ENCODE measurements at places on chromosomes 2 and 18. TPM values are rescaled to one million over a fixed set of nuclear protein-coding genes. Genes with fewer than 3 reads are reported as not detected.

RIT2 gene
- total RNA-seq = not detected

CDH19 gene
- total RNA-seq = not detected

GRCh38 chr2:100188326-100188725, 45.9 kb upstream of the AFF3 start:
- DNase-seq = no peak

DNA sequence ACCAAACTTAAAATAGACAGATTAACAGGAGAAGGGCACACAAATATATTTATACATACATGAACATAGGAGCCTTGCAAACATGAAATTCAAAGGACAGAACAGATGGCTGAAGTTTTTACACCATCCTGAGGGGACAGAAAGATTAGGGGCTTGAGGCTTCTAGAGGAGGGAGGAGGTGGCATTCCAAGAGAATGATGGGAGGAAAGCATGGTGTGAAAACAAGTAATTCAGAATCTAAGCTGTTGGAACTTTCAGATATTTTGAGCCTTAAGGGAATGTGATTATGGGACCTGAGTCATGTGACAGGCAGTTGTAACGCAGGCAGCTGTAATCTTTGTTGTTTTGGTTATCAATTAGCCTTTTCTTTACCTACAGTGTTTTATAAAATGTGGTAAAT, 225.2 kb upstream of the SPOPL start:
- no peak for DNase-seq

DNA sequence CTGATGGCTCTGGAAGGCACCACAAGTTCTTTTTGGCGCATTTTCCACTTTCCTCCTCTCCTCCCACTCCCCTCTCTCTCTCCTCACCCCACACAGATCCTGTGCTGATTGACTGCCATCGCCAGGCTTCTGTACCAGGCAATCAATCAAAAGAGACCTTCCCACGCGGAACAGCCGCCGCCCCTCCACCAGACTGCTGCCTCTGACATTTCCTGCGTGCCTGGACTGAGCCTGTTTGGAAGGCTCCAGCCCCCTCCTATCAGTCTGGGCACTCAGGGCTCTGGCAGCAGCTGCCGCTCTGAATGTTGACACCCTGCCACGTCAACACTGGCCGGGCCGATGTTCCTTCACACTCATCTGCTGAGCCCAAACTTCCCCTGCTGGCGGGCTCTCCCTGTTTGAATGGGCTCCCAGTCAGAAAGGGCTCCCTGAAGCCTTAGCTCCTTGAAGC, 467.7 kb downstream of the EPHA4 start:
- DNase-seq = peak; percentile 83

RGPD8 gene
- total RNA-seq = 4.1 TPM

UGT1A8 gene
- not detected for total RNA-seq

- peak; percentile 32 for DNase-seq
These were observed 141.8 kb downstream of the GRB14 start for GRCh38 chr2:164479460-164479859.

DES gene
- total RNA-seq = 863 TPM

CDK15 gene
- total RNA-seq = 45.2 TPM

DNA sequence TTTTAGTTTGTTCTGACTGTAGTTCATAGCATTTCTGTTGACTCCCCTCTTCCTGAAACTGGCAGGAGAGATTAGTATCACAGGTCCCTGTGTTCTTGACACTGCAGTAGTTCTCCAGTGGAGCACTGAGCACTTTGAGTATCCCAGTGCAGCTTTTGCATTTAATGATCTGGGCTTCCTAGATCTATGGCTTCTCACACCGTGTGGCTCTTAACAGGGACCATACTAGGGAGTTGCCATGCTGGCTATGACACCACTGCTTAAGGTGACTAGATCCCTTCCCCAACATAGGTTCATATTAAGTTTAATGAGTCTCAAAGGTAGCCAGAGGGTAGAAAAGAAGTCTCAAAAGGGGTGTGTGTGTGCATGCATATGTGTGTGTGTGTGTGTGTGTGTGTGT, 6.2 kb upstream of the MSTN start:
- no peak for DNase-seq

DNA sequence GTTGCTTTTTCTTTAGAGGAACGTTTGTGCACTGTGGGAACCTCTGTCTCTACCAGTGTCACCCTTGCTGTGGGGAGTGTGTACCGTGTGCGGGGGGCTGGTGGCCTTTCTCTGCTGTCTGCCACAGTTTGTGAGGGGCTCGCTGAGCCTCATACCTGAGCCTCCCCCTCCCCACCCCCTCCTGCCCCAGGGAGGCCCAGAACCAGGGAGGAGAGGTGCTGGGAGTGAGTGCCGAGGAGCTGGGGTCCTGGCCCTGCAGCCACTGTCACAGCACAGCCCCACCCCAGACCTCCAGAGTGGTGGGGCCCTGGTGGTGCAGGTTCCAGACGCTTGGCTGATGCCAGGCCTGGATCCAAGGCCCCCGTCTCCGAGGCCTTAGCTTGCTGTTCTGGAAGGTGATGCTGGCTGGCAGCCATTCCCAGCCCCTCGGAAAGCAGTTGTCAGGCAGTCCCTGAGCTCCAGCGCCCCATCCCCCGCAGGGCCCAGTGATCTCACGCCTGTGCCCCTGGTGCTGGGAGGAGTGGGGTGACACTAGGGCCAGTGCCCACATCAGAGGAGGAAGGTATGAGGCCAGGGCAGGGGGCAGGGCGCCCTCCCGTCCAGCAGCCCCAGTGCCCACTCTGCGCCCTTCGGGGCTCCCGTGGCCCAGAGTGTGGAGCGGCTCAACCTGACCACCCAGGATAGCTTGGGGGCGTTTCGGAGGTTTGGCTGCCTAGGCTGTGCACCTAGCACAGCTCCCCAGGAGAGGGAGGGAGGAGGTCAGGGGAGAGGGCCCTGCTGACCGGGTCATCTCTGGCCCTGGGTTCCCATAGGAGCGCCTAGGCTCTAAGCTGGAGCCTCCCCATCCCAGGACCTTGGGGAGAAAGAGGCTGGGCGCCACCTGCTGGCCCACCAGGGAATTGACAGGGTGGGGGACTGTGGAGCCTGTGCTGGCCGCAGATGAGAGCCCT, 53.0 kb upstream of the ALPP start:
- DNase-seq = no peak

DNA sequence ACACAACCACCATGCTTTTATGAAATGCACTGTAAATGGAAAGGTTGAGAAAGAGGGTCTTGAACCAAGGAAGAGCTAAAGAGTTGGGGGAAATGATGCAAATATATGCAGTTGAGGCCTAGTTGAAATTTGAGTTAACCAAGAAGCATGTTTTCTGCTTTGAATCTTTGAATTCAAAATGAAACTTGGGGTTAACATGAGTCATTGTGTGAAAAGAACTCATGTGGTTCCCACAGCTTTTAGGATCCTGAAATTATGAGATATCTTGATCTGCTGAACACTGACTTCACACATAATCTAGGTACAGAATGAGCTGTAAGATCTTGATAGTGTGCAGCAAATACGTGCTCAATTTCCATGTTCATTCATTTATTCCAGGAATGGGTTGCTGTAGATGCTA, 422.9 kb upstream of the TRIB2 start:
- DNase-seq = peak; percentile 39

TMEM178A gene
- total RNA-seq = 0.06 TPM

ZNF2 gene
- total RNA-seq = 5.5 TPM

POTEI gene
- not detected for total RNA-seq

CHRNG gene
- 0.83 TPM for total RNA-seq

GRCh38 chr2:128420776-128421175, 102.1 kb upstream of the HS6ST1 start:
- DNase-seq = no peak

DNA sequence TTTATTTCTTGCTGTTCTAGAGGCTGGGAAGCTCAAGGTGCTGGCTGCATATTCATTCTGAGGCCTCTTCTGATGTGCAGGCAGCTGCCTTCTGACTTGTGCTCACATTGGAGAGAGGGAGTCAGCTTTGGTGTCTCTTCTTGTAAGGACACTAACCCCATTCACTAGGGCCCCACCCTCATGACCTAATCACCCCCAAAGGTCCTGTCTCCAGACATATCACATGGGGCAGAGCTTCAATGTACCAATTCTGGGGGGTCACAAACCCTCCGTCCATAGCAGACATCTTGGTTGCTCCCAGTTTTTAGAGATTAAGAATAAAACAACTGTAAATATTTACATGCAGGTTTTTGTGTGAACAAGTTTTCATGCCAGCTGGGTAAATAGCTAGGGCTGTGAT, 109.1 kb downstream of the RTP5 start:
- no peak for DNase-seq

- DNase-seq = no peak
These were observed 94.8 kb upstream of the SMAD7 start for GRCh38 chr18:49045585-49045984.

CFC1 gene
- total RNA-seq = not detected

REG3A gene
- not detected for total RNA-seq

- DNase-seq = no peak
These were observed 53.2 kb downstream of the PLCL1 start for GRCh38 chr2:197857476-197858107.

DNA sequence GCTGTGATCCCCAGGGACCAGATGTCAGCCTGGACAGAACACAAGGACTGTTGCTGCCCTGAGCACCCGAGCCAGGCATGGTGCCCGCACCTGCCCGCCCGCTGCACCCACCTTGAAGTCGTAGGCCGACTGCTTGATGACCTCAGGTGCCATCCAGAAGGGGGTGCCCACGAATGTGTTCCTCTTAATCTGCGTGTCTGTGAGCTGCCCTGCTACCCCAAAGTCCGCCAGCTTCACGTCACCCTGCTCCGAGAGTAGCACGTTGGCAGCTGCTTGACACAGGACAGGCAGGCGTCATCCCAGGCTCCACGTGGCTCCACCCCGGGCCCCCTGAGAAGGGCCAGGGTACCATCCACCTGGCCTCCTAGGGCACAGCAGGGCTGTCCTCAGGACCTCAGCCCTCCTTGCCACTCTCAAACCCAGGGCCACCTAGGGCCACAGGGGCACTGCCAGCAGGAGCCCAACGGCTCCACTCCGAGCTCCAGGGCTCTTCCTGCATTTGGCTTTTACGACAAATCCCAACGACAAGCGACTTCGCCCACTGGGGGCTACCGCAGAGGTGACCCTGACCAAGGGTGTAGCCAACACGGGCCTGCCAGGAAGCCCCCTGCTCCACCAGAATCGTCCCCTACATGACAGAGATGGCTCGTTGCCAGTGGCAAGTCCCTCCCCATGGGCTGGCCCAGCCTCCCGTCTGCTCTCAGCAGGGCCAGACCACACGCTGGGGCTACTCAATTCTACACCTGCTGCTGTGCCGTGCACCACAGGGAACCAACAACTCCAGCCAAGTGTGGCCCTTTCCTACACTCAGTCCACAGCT, 9.0 kb downstream of the STK25 start:
- no peak for DNase-seq

- DNase-seq = no peak
These were observed 71.0 kb upstream of the SALL3 start for GRCh38 chr18:78908462-78909260.

DNA sequence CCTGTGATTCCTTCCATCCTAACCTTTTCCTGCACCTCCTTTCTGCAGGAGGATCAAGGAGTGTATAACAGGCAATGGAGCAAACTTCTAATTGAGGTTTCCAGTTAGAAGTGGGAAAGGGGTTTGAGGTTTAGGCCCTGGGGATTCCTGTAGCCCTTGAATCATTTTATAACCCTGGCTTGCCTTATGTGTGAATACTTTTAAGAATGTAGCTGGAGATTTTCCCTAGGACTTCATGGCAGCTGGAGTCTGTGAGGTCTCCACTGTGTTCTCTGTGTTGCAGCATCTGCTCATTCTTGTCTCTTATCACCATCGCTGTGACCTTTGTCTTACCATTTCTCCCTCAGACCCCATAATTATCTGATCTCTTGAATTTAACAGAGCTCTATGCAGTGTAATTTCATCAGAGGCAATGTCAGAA, 370.2 kb upstream of the SLC14A2 start:
- peak; percentile 51 for DNase-seq

DNA sequence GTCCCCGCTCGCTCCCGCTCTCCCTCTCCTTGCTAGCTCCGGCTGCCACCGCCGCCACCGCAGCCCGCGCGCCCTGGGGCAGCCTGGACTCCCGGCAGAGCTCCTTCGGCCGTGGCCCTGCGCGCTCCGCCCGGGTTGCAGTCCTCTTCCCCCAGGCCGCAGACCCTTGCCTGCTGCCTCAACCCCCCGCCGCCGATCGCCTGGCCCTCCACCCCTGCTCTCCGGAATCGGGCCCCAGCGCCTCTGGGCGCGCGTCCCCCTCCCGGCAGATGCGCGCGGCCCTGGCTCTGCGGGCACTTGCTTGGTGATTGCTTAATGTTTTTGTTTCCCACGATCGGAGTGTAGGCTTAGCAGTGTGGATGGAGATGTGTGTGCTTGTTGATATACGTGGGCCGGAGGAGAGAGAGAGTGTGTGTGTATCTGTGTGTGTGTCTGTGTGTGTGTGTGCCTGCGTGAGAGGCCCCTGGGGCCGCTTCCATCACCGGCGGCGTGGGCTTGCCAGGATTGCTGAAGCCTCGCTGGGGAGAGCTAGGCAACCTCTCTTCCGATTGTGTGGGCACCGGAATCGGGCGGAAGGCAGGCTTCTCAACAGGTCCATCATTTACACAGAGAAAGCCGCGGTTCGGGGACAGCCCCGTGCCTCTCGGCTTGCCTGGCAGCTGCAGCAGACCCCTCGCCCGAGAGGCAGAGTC, 877 bp downstream of the INHBB start:
- peak; percentile 17 for DNase-seq

DNA sequence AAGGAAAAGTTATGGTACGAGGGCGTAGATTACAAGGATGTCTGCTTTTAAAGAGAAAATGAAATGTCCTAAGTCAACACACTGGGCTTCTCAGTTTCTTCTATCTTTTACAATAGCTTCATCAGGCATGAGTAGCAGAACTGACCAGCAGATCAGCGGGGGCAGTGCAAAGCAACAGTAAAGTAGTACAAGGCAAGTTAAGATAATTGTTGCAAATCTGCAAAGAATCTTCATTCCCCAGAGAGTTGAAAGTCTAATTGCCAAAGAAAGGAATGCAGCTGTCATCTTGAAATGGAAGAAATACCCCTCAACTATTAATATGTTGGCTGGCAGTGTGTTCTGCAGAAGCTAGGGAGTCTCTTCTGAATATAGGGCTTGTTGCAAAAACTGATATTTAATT, 60.2 kb upstream of the SLC39A10 start:
- DNase-seq = peak; percentile 67

- DNase-seq = no peak
These were observed 55.7 kb downstream of the RASGRP3 start for GRCh38 chr2:33532146-33532545.

AQP4 gene
- not detected for total RNA-seq

DNA sequence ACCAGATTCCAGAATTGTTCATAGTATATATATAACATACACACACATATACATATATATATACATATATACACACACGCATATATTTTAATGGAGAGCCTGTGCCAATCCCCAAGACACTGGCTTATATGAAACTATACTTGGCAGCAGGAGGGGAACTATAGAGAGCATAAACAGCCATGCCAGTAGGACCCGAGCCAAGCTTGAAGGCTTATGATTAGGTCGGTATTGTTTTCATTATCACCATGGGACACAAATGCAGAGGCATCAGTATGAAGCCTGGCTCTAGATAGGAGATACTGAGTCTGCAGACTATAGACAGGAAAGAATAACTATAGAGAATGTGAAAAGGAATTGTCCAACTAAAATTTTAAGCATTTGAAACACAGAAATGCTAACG, 181.2 kb downstream of the VWC2L start:
- no peak for DNase-seq

Data from LHCN-M2 (cell line).